ENCODE measurements at places on chromosomes 3 and 15.

DNA sequence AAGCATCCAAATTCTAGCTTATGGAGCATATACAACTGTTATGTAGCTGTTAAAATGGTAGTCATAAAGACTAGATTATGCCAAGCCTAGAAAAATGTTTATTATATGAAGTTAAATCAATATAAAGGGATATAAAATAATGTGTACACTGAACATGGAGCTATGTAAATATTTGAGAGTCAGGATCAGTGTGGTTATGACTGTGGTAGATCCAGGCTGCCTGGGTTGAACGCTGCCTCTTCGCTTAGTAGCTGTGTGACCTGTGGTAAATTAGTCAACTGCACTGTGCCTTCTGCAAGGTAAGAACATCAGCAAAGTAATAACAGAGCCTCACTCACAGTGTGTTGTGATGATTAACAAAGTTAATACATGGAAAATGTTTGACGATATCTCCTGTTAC lies 212.2 kb downstream of the RBMS3 start:
- no peak for DNase-seq

DNA sequence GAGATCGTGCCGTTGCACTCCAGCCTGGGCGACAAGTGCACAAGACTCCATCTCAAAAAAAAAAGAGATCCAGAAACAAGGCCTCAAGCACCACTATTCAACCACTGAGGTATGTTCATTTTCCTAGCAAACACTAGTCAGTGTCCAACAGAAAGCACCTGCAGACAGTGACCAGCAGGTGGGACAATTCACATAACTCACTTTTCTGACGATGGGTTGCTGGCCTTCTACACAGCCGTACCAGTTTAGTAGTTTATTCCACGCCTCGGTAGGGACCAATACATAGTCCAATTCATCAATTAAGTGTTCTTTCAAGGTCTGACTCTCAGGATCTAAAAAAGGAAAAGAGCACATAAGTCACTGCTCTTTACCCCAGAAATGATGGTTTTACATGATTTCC lies 12.4 kb downstream of the USP4 start:
- no peak for DNase-seq

- DNase-seq = no peak
Observed at GRCh38 chr15:54322341-54322740, 344.1 kb downstream of the UNC13C start.

DNA sequence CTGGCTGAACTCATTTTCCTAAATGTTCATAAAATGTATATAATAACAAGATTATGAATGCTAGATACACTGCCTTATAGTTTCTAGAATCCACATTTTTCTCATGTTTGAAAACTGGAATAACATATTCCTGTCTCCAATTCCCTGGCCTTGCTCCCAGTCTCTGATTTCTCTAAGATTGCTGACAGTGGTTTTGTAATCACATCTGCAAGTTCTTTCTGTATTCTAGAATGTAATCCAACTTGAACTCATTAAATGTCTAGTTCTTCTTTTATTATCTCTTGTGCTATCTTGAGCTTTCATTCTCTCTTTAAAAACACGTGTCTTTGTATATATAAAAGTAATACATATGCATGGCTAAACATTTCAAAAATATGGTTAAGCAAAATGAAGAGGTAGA lies 215.2 kb upstream of the ADAMTS9 start:
- no peak for DNase-seq

DNA sequence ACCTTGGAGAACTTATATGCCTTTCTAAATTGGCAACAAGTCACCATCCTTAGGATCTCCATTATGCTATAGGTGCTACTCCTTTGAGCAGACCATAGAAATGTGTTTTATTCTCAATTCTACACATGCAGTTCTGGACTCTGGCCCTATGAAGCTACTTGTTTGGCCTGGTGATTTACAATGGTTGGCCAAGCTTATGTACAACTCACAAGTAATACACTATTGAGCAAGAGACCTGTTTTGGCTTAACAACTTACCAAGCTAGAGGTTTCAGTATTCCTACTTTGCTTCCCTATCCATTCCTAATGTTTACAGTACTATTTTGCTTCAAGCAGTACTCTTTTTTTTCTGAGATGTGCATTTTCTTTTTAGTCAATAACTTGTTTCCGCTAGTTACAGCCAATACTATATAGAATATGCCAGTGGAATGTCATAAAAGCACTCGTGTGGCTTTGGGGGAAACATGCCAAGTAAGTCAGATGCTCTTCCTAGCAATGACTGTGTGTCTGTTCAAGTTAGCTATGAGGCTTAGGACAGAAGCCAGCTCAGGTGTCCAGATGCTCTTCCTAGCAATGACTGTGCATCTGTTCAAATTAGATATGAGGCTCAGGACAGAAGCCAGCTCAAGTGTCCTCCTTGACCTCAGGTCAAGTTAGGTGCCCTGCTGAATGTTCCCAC lies 174.9 kb upstream of the SEMA6D start:
- DNase-seq = no peak

GRCh38 chr15:91566141-91566540 lies 287.4 kb upstream of the SLCO3A1 start:
- DNase-seq = no peak

- peak; percentile 15 for DNase-seq
Observed at GRCh38 chr3:183537295-183537730, 18.2 kb downstream of the KLHL6 start.

GRCh38 chr3:190301591-190301990 lies 20.7 kb downstream of the CLDN1 start:
- no peak for DNase-seq

- no peak for DNase-seq
Observed at GRCh38 chr3:9428411-9428810, 31.0 kb downstream of the SETD5 start.

DNA sequence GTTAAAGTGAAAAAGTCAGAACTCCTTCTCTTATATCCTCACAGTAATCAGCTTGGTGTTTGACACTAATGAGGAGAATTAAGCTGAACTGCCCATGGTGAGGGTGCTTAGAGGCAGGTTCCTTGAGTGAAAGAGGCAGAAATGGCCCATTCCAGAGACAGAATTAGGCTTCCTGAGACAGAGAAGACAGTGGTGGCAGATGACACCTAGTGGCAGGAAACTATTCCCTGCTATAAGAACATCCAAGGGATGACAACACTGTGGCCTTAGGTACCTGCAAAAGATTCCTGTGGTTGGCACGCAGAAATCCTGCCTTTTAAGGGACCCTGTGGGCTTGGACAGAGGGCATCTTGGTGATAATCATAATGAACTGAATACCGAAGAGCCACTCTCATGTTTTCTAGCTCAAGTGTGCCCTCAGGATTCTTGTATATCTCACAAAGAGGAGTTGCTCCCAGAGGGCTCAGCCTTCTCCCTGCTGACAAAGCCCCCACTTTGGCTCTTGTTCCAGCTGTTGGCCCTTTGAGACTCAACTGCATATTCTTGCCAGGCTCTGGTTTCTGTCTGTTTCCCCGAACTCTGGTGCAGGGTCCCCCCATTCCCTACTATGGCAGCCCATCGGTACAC lies 56.0 kb downstream of the KBTBD12 start:
- DNase-seq = peak; percentile 28

All from posterior cingulate gyrus (tissue), 11 donors.